ENCODE measurements at places on chromosomes 2 and 18.

- no peak for DNase-seq
Measured at GRCh38 chr18:60019463-60019840, 119.7 kb downstream of the PMAIP1 start.

GRCh38 chr18:44817831-44818473, 137.3 kb downstream of the SETBP1 start:
- DNase-seq = no peak

GRCh38 chr2:39202639-39203369, 41.0 kb downstream of the CDKL4 start:
- no peak for DNase-seq

- DNase-seq = no peak
Measured at GRCh38 chr18:24083550-24083949, 55.3 kb upstream of the CABYR start.

DNA sequence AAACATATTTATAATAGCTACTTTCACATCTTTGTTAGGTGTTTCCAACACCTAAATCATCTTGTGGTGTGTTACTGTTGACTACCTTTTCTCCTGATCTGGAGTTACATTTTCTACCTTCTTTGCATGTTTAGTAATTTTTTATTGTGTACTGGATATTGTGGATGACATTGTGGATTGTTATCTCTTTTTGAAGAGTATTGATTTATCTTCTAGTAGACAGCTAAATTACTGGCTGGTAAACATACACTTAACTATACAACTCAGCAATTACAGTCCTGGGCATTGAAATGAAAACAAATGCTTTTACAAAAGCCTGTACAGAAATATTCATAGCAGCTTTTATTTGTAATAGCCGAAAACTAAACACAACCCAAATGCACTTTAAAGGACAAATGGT, 150.8 kb downstream of the PTRHD1 start:
- DNase-seq = no peak

DNA sequence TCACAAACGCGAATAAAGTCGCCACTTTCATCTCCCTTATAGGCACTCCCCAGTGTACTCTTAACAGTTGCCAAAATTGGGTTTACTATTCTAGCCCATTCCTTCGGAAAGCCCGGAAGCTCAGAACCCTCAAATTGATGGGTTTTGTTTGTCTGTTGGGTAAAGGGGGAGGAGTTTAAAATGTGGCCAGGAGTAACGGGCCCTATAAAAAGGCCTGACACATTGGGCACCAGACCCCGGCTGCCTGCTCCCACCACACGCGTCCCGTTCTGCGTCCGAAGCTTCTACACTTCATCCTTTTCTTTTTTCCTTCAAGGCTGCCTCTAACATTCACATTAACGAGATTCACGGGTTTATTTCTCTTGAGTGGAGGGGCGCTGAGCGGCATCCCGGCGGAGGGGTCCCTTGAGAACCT, 837 bp downstream of the NHEJ1 start:
- no peak for DNase-seq

DNA sequence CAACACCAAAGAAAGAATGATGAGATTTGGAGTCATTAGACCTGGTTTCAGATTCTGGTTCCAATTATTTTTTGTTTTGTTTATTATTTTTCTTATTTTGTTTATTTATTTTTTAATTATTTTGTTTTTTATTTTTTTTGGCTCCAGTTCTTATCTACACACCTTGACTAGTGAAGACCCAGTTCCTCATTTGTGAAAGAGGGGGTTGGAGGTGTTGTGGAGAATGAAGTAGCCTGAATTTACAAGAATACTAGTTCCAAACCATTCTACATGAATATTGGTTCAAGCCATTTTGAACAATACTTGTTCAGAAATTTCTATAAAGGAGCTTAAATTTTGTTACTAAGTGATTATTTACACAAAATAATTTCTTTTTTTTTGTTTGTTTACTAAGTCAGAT, 6.9 kb upstream of the KCNJ13 start:
- DNase-seq = no peak

GRCh38 chr2:164896226-164896625, 54.6 kb upstream of the COBLL1 start:
- no peak for DNase-seq

DNA sequence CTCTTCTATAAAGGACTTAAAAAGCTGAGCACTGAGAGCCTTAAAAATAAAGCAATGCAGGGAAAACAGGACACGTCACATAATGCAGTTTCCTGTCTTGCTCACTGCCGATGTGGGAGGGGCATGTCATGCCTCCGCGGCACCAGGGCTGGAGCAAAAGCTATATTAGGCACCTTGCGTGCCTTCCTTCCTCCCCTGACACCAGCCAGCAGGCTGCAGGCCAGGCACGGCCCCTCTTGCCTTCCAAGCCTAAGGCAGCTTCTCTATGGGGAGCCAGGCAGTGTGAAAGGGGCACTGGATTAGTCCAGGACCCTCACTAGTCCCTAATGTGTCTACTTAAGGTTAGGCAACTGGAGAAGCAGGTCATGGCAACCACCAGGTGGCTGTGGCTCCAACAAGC, 26.3 kb downstream of the MRPL35 start:
- peak; percentile 43 for DNase-seq

DNA sequence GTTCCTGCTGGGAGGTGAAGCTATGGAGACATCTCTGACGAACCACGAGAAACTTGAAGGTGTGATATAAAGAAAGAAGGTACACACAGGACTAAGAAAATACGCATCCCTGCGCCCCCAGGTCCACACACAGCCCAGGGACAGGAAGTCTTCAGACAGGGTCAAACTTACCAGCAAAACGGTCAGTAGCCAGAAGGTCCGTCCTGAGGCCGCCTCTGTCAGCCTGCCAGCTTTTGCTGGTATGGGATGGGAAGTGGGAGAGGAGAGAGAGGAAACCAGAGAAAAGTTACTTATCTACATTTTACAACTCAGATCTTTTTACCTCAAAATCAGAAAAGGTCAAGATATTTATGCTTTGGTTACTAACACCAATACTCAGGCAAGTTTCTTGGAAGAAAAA, 47.2 kb downstream of the HDLBP start:
- no peak for DNase-seq

- DNase-seq = no peak
Measured at GRCh38 chr18:35174093-35174731, 66.6 kb upstream of the ZNF397 start.

- DNase-seq = no peak
Measured at GRCh38 chr2:33015421-33016142, 68.8 kb downstream of the LTBP1 start.

GRCh38 chr2:60148716-60149115, 404.7 kb downstream of the BCL11A start:
- no peak for DNase-seq

DNA sequence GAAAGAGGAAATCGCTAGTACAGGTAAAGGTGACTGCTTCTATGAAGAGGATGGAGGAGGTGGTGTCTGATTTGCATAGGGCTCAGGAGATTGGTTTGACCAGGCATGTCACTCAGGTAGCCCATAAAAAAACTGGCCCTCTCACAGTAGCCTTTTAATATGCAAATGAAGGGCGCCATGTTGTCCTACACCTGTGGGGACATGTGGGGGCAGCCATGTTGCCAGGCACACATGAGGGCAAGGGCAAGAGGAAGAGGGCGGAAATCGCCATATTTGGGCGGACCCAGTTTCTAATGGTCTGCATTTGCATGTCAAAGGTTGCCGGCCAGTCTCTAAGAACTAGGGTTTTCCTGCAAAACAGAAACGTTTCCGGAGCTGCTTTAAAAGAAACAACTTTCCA, 1330.6 kb downstream of the DSC3 start:
- no peak for DNase-seq

DNA sequence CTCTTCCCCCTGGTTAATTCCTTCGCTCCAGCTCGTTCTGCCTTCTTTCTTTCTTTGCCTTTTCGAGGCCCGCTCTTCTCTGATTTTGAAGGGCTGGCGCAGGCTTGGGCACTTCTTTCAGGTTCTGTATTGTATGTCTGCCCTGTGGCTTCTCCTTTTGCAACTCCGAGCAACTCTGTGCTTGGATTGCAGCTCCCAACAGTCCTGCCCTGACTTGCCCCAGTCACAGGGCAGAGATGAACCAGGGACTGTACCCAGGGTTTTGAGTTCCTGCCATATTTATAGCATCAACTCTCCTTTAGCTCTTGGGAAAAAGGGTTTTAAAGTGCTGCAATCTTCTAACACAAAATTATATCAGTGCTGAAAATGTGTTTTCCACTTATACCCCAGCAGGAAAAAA, 31.1 kb upstream of the CD8A start:
- DNase-seq = no peak

- no peak for DNase-seq
Measured at GRCh38 chr18:47847635-47848034, 82.8 kb downstream of the SMAD2 start.

- DNase-seq = no peak
Measured at GRCh38 chr2:238847841-238848690, at the start of gene TWIST2. Gene TWIST2, plus strand, starts transcription at chr2:238848085. Its CDS starts 131 bp downstream, at chr2:238848216.

GRCh38 chr18:79484661-79485621, 89.2 kb downstream of the NFATC1 start:
- no peak for DNase-seq

DNA sequence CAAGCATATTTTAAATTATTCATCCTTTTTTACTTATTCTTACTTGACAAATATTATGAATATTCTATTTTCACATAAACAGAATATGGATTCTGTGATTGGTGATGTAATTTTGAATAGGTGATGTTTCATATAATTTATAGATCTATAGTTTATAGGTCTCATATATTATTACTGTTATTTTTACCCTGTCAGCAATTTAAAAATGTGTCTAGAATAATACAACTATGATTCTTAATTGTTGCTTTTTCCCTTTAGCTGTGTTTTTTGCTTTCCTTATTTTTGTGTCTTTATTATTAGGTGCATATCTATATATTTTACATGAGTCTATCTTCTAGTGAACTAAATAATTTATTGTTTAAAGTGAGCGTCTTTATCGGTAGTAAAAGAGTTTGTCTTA, 226.7 kb upstream of the FSIP2 start:
- DNase-seq = no peak

Measured in stimulated activated CD4-positive, alpha-beta T cell treated with anti-CD3 and anti-CD28 coated beads, Interleukin-15, amount 100 ng/mL, for 48 hours (primary cell).